Left hindlimb (tissue), 1 donor: ENCODE measurements at places on chromosomes 3 and 15.
A peak's percentile ranks its signal among the peaks of the same experiment; 100 is the strongest.

DNA sequence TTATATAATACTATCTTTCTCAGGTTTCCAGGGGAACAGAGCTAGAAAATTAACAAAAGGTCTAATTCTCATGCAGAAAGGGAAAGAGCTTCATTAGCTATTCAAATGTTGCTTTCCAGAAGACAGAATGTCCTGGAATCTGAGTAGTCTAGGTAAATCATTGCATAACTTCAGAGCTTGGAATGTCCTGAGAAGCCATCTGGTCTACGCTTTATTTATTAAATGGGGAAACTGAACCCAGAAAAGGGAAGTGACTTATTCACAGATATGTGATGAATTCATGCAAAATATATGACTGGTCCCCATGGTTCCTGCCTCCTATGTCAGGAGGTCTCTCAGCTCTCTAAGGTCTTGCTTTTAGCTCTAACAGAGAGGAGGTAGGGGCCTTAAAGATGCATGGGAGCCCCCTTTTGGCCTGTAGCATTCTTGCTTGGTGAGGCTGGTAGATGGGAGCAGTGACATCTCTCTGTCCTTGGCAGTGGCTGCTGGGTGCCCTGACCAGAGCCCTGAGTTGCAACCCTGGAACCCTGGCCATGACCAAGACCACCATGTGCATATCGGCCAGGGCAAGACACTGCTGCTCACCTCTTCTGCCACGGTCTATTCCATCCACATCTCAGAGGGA lies 99.2 kb downstream of the CEMIP start:
- no peak for DNase-seq

GRCh38 chr3:72009851-72010443 lies 225.0 kb upstream of the PROK2 start:
- DNase-seq: no peak

DNA sequence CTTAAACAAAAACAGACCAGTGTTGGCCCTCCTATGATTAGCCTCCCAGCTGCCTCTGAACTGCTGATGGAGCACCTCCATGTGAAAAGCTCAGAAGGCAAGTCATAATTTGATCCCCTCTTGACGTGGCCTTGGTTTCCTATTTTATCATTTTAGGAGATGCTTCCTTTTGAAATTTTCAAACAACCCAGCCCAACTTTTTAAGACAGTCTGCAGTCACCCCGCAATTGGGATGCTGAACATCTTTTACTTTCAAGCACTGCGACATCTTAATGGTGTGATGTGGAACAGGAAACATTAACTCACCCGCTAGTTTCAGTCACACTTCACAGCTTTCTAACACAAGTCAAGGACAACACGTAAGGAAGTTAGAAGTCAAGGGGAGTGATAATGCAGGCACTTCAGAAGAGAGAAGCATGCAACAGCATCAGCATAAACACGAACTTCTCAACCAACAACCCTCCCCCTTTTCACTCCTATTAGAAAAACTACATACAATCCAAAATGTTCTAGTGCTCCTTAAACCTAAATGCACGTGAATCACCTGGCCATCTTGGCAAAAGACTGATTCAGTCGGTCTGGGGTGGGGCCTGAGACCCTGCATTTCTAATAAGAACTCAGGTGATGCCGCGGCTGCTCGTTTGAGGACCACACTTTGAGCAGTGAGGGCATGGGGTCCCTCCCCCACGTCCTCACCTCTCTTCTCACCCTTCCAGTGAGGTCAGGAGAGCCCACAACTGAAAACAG lies 161.5 kb downstream of the FOXP1 start:
- no peak for DNase-seq

DNA sequence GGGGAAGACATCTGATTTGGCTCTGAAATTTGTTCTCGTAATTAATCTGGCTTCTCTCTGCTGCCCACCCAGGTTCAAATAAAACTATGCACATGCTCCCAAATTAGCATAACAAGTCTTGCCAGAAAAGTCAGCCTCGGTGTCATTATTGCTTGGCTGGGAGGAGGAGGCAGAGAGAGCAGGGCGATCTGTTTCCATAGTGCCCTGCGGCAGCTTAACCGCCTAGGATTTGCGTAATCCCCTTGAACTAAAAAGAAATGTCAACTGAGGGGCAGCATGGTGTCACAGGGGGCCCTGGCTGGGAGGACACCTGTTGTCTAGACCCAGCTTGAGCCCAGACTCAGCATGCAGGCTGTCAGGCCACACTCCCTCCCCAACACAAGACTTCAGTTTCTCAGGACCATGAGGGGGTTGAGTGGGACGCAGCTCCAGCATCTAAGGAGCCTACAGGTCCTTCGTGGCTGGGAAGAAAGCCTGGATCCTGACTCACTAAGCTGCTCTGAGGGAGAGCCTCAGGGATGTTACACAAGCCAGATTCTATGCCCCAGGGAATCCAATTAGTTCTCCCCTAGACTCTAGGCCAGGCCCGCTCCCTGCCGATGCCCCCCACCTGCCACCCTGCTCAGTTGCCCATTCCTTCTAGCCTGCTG lies 17.3 kb downstream of the MRPS11 start:
- DNase-seq: no peak

- DNase-seq: no peak
Observed at GRCh38 chr3:148746053-148746452, 48.4 kb downstream of the AGTR1 start.

DNA sequence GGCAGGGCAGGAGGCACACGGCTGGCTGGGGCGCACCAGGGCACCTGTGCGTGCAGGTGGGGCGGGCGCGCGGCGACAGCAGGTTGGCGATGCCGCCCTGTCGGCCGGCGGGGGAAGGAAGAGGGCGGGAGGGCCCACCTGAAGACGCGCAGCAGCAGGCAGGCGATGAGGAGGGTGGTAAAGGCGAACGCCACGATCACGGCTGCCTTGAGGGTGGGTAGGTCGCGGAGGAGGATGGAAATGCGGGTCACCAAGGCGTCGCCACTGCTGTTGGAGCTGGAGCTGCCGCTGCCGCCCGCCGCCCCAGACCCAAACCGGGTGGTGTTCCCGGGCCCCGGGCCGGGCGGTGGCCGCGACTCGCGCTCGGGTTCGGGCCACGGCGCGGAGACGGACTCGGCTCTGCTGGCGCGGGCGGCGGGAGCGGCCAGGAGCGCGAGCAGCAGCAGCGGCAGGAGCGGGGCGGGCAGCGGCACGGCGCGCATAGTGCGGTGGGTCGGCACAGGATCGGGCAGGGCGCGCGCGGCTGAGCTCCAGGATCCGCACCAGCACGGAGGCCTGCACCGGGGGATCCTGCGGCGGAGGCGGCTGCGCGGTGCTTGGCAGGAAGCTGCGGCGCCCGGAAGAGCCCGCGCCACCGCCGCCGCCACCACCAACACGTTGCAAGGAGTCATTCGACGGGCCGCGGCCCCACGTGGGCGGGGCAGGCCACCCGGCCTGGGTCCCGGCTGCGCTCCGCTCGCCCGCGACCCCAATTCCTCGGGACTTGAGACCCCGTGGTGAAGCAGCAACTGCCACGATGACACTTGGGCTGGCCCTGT lies at the start of gene FAM174B:
TSS of gene FAM174B (minus strand) at position 598 of the 818 bp plus-strand sequence.
- DNase-seq: peak; percentile 59

DNA sequence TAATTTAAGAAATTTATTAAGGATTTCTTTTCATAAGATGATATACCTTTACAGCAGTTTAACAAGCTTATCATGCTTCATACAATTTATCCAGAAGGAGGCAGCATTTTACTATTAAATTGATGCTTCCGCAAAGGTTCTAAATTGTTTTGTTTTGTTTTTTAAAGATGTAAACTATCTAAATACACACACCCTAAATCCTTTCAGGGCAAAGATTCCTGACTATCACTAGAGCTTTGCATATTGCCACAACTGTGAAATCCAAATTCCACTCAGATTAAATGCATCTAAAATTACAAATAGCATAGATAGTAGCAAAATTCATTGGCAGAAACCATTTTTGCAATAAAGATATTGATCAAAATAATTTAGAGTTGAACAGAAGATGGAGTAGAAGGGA lies 44.5 kb upstream of the CCNL1 start:
- DNase-seq: no peak

- no peak for DNase-seq
Observed at GRCh38 chr3:66425032-66425431, 75.8 kb downstream of the LRIG1 start.

GRCh38 chr15:64355348-64355943 lies 527 bp downstream of the CSNK1G1 start:
- no peak for DNase-seq

- peak; percentile 49 for DNase-seq
Observed at GRCh38 chr3:77370413-77370812, 330.5 kb downstream of the ROBO2 start.

DNA sequence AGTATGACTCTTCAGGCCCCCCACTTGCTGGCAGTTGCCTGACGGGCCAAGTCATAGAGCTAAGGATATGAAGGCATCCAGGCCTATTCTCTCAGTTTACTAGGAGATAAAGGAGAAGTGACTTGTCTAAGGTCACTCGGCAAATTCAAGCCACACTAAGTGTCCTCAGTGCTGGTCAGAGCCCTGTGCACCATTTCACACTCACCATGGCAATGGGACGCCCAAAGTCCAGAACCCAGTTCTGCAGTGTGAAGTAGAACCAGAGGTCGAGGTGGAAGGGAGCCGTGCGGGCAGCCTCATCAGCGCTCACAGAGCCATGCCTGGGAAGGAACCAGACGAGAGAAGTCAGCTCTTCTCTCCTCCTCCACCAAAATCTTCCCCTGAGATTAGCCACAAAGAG lies 11.2 kb downstream of the CLN6 start:
- no peak for DNase-seq

GRCh38 chr15:67240235-67241131 lies 14.0 kb downstream of the AAGAB start:
- no peak for DNase-seq

DNA sequence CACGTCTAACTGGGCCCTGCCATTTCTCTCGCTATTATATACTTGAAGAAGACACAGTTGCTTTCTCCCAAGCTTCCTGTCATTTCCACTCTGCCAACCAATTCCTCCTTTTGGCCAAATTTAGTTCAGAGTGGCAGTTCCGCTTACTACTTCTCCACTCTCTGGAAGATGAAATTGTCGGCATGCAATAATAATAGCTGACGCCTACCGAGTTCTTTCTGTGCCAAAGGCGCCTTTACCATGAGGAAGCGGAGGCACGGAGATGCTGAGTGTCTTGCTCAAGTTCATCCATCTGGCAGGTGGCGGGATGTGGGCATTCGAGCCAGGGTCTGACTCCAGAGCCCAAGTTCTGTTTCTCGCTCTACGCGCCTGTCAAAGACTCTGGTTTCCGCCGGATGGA lies 14.6 kb upstream of the NRROS start:
- DNase-seq: no peak

DNA sequence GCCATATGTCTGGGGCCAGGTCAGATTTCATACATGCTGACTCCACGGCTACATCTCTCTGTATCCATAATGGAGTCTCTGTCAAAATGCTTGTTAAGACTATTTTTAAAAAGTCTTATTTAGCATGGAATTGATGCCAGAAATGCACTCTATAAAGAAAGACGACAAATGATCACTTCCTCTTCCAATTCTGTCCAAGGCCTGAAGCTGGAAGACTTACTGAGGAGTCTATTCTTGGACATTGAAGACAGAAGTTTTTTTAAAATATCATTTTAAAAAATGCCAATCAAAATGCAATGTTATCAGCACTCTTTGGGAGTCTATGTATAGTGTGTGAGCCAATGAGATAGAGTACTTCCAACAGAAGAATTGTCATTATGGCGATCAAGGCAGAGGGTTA lies 27.9 kb upstream of the NMNAT3 start:
- no peak for DNase-seq

DNA sequence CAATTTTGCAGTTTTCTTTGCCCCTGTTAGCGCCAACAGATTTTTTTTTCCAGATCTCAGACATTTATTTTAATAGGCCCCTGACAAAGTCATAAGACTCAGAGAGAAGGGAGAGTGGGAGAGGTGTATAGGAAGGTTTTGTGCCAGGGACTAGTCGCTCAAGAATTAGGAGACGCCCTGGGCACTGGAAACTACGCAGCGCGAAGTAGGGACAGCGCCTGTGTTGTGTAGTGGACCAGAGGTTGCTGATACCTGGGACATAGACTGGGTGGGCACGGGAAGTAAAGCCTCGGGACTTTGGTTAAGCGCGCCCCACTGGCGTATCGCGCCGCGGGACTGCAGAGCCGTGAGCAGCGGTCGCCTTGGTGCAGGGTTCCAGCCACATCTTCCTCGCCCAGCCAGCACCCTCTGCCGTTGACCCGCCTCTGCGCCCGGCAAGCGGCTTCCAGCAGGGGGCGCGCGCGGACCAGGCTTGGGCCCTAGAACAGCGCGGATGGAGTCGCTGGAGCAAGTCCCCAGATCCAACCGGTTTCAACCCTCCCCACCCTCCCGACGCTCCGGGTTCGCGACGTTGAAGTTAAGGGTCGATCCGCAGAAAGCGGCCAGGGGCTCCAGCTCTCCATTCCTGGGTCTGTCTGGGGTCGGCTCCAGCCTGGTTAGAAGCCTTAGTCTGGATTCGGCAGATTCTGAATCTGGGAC lies 3.0 kb upstream of the ISLR2 start:
- peak; percentile 92 for DNase-seq

DNA sequence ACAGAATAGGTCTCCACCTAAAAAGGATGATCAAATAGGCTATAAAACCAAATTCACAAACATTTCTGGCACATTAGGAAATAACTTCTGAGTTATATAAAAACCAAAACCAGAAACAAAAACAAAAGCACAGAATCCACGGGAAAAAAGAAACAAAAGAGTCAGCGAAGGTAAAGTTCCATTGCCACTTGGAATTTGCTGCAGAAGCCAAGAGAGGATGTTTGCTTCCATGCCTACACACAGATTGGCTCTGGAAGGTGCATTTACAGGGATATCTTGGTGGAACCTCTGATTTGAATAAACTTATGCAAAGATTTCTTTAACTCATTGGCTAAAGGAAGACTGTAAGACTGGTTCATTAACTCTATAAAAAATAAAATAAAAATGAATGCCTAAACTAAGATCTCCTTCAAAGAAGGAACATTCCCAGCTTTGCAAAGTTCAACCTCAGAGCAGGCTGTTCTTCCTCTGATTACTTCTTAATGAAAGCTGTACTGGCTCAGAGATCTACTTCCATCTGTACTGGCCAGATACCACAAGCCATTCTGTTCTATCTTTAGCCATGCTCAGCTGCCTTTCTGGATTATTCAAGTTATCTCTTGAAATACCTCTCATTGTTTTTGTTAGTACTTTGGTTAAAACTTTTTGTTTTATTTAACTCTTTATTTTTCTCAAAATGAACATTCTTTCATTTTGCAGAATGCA lies 537.5 kb upstream of the CCDC54 start:
- DNase-seq: no peak

GRCh38 chr3:134988666-134989065 lies 193.6 kb downstream of the EPHB1 start:
- DNase-seq: no peak
